ENCODE measurements at places on chromosomes 3 and 15.

GRCh38 chr15:41829959-41830646 lies 2.2 kb downstream of the JMJD7 start:
- DNase-seq = no peak

DNA sequence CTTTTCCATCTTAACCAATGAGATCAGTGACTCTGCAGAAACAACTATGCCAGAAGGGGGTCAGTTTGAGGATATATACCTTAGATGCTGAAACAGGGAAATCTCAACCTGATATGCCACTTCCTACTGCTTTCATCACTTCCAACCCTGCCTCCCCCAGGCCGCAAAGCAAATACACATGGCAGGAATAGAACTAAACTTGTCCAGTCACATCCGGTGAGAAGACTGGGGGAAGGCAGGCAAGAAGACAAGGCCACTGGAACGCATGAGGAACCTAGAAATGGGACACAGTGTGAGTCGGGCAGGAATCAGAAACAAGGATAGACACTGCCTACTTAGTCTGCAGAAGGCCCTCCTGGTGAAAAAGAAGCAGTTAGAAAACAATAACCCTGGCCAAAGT lies 90.6 kb downstream of the MYO5A start:
- no peak for DNase-seq

DNA sequence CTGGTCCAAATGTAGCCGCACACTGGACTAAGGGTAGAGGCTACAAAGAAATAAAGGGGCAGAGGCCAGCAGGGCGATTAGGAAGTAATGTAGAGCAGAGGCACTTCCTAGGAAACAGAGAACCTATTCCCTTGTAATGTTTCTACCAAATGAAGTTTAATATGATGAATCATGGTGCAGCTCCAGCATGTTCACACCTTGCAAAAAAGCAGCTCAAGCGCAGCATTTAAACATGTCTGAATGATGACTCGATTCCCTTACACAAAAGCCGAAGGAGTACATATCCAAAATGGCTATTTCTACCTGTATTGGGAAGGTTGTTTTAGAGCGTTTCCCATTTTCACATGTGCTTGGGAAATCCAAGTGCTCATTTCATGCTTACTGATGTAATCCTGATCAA lies 204.8 kb downstream of the MECOM start:
- DNase-seq = no peak

GRCh38 chr3:44076221-44076829 lies 165.4 kb upstream of the TOPAZ1 start:
- no peak for DNase-seq

DNA sequence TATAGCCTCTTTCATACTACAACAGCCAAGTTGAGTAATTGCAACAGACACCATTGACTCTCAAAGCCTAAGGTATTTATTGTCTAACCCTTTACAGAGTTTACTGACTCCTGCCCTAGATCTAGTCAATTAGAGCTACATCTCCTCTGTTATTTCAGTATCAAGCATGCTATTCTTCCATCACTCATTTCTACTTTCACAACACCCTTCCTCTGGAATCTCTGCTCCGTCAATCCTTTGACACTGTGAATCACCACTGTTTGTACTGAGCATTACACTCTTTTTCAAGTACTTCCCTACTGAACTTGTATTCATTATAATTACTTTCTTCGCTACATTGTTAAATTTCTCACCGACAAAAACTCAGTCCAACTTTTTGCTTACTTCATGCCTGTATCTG lies 121.8 kb downstream of the ZNF609 start:
- DNase-seq = peak; percentile 42

DNA sequence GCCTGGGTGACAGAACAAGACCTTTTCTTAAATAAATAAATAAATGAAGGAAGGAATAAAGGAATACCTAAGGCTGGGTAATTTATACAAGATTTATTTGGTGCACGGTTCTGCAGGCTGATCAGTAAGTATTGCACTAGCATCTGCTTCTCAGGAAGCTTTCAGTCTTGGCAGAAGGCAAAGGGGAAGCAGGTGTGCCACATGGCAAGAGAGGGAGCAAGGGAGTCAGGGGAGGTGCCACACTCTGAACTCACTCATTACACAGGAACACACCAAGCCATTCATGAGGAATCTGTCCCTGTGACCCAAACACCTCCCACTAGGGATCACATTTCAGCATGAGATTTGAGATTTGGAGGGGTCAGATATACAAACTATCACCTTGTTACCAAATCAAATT lies 56.4 kb downstream of the PRKCI start:
- DNase-seq = no peak

DNA sequence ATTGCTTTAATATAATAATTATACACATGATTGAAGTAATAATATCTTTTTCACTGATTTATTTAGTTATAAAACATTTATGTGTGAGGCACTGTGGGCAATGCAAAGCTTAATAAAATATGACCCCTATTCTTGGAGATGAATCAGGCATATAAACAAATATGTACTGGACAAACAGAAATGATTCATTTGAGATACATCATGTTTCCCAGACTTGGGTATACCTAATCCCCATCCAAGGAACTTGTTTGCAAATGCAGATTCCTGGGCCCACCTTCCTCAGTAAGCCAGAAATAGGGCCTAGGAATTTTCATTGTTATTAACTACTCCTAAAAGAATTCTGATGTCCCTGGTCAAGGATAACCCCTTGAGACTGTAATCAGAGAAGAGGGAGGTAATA lies 184.2 kb downstream of the CHL1 start:
- no peak for DNase-seq

DNA sequence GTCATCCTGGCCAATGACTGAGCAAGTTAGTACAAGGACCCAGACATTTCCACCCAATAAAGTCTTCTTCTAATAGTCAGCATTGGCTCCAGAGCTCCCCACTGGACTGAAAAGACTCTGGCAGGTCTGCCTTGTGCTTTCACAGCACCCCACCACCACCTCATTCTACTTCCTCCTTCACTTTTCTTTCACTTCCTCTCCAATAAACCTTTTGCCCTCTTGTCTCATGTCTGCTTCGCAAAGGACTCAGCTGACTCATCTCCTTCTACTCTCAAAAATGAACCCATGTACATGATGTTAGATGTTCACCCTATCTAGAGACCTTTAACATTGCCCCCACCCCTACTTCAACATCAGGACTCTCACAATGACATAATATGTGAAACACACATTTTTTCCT lies 181.0 kb upstream of the PPP2R3A start:
- DNase-seq = no peak

- DNase-seq = peak; percentile 90
These were observed 21.2 kb upstream of the CRBN start for GRCh38 chr3:3200632-3201212.

- no peak for DNase-seq
These were observed 21.0 kb downstream of the ALDH1A2 start for GRCh38 chr15:58044551-58044950.

DNA sequence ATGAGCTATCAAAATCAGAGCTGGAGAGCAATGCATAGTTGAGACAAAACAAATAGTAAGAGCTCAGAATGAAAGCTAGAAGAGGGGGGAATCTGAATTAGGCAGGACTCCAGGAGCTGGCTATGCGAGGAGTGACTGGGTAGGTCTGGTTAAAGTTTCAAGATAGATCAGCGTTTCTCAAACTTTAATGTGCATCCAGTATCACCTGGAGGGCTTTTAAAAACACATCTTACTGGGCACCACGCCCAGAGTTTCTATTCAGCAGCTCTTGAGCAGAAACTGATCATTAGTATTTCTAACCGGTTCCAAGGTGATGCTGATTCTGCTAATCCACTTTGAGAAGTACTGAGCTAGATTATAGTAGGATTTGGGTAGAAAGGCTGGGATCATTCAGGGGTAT lies 96.2 kb upstream of the ACP3 start:
- no peak for DNase-seq

DNA sequence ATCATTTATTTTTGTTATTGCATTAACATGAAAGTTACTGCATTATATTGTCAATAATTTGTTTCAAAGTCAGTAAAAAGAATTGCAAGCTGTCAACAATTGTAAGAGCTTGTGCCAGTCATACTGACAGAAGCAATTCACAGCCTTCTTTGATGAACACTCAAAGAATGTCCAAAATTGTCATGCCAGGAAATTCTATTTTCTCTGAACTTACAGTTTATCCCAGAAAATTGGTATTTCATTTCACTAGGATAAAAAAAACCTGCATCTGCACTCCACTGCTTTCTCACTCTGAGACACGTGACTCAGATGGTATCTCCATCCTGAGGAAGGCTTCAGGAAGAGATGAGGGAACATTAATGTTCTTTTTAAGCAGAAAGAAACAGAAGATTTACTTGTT lies 332.6 kb upstream of the CCDC54 start:
- no peak for DNase-seq

DNA sequence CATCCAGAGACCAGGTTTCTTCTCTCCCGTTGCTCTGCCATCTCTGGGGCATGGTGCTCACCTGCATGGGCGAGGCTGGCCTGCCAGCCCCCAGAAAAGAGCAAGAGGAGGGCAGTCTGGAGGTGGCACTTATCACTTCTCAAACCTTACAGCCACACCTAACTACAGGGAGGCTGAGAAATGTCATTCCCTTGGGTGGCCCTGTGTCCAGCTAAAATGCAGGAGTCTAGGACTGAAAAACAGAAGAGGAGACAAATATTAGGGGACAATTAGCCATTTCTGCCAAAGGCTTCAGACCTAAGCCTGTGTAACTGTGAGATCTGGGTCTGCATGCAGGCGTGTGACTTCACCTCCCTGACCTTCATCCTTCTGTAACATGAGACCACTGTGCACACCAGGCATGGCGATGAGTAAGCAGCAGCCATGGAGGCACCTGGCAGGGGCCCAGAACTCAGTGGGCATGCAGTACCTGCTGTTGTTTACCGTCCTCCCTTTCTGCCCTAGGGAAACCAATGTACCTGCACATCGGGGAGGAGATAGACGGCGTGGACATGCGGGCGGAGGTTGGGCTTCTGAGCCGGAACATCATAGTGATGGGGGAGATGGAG lies 83.4 kb downstream of the MESD start:
- no peak for DNase-seq

GRCh38 chr15:36755341-36756000 lies 176.0 kb downstream of the CDIN1 start:
- no peak for DNase-seq

GRCh38 chr3:111846039-111846438 lies 13.0 kb upstream of the PHLDB2 start:
- DNase-seq = no peak

DNA sequence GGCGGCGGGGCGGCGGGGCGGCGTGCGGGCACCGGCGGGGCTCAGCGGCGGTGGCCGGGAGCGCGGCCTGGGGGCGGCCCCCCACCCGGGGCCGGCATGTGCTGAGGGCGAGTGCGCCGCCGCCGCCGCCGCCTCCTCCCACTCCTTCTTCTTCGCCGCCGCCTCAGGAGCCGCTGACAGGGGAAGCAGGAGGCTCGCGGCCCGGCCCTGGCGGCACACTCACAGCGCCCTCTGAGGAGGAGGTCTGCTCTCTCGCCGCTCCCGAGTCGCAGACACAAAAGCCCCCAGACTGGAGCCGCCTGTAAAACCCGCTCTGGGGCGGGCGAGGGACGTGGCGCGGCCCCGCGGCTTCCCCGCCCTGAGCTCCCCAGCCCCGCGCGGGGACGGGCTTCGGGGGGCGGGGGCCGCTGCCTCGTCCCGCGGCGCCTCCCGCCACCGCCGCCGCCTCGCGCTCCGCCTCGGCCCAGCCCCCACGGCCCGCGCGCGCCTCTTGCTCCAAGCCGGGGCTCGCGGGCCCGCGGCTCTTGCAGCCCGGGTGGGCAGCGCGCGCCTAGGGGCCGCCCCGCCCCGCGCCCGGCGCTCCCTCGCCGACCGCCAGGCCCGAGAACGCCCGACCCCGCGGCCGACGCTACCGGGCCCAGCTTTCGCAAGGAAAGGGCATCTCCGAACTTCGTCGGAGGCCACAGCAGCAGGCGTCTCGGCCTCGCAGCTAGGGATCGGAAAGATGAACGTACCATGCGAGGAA lies at the start of gene PYGO1:
TSS of gene PYGO1 (minus strand) at position 276 of the 745 bp plus-strand sequence. CDS start 462 bp downstream, outside the sequence.
- DNase-seq = peak; percentile 55

GRCh38 chr3:48931944-48932580 lies 13.4 kb downstream of the ARIH2 start:
- no peak for DNase-seq

DNA sequence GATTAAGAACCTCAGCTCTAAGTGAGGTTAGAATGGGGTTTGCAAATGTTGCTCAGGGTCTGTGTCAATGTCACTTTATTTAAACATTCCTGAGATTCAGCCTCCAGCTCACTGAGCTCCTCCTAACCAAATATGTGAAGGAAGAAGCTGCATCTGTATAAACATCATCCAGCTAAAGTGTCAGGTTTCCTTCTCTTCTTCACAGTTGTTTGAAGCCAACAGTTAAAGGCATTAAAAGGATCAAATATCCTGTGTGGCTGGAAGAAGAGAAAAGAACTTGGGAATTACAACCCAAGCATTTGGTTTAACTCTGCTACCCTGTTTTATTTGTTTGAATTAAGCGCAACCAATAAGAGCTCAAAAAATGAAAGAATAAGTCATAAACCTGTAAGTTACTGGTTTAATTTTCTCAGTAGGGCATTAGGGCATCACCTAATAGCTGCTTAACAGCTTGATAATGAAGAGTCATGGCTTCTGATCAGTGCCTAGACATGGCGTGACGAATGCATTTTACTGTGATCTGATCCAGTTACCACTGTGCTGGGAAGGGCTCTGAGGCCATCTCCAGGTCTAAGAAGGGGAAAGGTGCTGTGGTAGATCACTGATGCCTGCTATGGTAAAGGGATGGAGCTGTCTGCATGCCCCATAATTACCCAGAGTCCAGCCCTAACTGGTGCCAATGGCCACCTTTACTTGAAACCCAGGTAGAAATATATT lies 165.7 kb upstream of the TSC22D2 start:
- no peak for DNase-seq

DNA sequence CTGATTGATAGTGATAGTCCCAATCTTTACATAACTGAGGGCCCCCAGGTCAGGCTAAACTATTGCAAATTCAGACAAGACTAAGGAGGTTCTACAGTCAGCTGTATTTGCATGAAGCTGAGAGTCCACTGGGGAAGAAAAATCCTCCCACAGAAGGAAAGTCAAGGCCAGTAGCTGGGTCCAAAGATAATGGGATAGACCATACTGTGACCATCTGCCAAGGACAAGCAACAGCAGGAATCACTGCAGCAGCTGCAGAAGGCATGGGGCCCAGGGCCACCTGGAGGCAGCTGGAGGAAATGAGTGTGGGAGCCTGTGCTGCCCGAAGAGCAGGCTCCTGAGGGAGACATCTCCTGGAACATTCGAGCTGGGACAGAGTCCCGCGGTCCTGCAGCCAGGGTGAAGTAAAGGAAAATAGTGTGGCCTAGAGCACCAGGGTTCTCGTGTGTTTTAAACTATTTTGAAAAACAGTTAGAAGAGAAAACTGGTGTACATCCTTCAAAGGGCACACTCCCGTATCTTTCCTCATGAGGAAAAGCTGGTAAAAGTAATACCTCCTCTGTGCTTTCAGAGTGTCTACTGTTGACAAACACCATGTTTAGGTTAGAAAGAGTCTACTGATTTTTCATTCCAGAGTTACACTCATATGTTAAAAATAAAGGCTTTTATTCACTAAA lies 13.2 kb upstream of the TMEM212 start:
- DNase-seq = peak; percentile 78

- no peak for DNase-seq
These were observed 197.0 kb downstream of the KLF13 start for GRCh38 chr15:31523655-31524049.

Measured in trophoblast cell (in vitro differentiated cells and primary cell).